ENCODE measurements at places on chromosomes 2 and 18.

DNA sequence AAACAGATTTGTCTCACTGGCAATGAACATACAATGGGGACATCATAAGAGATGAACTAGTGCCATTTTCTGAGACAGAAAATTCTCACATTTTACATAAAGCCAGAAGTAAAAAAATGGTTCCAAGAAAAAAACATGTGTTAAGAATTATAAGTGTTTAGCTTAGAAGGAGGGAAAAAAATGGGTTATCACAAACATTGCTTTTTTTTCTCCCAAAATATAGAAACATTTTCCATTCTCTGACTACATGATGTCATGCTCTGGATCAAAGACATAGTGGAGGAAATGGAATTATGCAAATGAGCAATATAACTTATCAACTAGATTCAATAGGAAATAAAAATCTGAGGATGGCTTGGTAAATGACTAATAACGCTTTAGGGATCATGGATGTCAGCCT lies 49.8 kb downstream of the SPATS2L start:
- no peaks in the 10 kb centered on the region for H3K4me1 ChIP-seq
- H3K36me3 ChIP-seq = no peaks in the 10 kb centered on the region
- no peaks in the 10 kb centered on the region for H3K27me3 ChIP-seq
- H3K27ac ChIP-seq = no peak overlapping the region
- no peak overlapping the region for H3K4me3 ChIP-seq

DNA sequence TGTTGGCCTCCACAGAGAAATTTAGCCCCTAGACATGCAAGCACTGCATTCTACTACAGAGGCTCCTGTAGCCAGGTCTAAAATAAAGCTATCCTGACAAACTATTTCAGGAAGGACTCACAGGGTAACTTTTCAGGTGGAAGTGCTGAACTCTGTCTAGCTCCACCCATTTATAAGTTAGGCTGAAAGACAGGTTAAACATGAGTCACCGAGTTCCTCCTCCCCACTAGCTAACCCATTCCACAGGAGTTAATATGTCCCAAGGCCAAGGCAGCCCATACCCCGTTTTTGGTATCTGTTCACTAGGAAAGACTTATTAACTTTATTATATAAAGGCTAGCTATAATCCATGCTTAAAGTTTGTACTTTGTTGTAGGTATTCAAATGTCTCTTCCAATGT lies 3.5 kb downstream of the CWC22 start:
- H3K36me3 ChIP-seq = peaks cover 11% of the 10 kb centered on the region
- no peaks in the 10 kb centered on the region for H3K27me3 ChIP-seq
- H3K4me3 ChIP-seq = no peak overlapping the region
- peaks cover 57% of the 10 kb centered on the region for H3K4me1 ChIP-seq
- H3K27ac ChIP-seq = no peak overlapping the region

DNA sequence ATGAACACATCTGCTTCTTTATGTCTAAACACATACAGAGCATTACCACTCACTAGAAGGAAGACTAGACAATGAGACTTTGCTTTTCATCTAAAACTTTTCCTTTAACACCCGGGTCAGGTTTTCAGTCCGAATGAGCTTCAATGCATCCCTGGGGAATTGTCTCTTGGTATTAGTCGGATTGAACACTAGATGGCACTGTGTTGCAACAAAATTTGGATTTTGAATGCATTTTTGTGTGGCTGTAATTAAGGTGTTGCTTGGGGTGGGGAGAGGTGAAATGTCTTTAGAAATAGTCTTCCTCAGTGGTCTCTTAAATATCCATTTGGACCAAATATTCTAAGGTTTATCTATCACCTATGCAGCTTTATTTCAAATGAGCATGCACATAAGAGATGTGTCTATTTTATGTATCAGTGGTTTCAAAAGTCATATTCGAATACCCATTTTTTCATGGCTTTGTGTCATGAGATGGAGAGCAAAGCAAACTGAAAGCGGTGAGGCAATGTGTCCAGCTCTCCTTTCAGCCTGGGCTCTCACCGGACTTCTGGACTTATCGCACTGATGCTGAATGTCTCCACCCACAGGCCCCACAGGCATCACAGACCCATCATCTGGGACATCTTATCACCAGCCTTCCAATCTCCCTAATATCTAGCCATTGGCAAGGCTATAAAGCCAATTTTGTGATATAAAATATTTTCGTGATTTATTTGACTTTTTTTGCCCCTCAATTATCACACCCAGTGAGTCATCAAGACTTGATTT lies 510.3 kb downstream of the RNF144A start:
- peak overlapping the region; percentile 18 for H3K27ac ChIP-seq
- peak overlapping the region; percentile 46 for H3K4me3 ChIP-seq

- peaks cover 7% of the 10 kb centered on the region for H3K36me3 ChIP-seq
- no peaks in the 10 kb centered on the region for H3K27me3 ChIP-seq
- H3K4me3 ChIP-seq = peak overlapping the region; percentile 79
- H3K4me1 ChIP-seq = peaks cover 52% of the 10 kb centered on the region
- DNase-seq = no peak
- peak overlapping the region; percentile 9 for H3K27ac ChIP-seq
Observed at GRCh38 chr2:219207884-219208740, 1.5 kb downstream of the ZFAND2B start.

GRCh38 chr2:9982248-9982647 lies 30.8 kb downstream of the GRHL1 start:
- H3K4me1 ChIP-seq = peaks cover 42% of the 10 kb centered on the region
- no peak for DNase-seq
- peaks cover 11% of the 10 kb centered on the region for H3K36me3 ChIP-seq
- no peak overlapping the region for H3K27ac ChIP-seq
- no peak overlapping the region for H3K4me3 ChIP-seq

GRCh38 chr2:181468811-181469210 lies 11.6 kb downstream of the ITGA4 start:
- H3K4me1 ChIP-seq = peaks cover 97% of the 10 kb centered on the region
- no peak for DNase-seq
- H3K36me3 ChIP-seq = peaks cover 13% of the 10 kb centered on the region
- H3K27ac ChIP-seq = peak overlapping the region; percentile 84
- no peak overlapping the region for H3K4me3 ChIP-seq

Measured in activated T-cell treated with anti-CD3 and anti-CD28 coated beads, Interleukin-2, amount 50 U/mL, for 72 hours (primary cell).